PC-9 (cell line): ENCODE measurements at places on chromosomes 1 and 21. TPM values are rescaled to one million over a fixed set of nuclear protein-coding genes. Genes with fewer than 3 reads are reported as not detected.
A peak's percentile ranks its signal among the peaks of the same experiment; 100 is the strongest.

AVPR1B gene
- total RNA-seq = not detected in 2 replicates

DNA sequence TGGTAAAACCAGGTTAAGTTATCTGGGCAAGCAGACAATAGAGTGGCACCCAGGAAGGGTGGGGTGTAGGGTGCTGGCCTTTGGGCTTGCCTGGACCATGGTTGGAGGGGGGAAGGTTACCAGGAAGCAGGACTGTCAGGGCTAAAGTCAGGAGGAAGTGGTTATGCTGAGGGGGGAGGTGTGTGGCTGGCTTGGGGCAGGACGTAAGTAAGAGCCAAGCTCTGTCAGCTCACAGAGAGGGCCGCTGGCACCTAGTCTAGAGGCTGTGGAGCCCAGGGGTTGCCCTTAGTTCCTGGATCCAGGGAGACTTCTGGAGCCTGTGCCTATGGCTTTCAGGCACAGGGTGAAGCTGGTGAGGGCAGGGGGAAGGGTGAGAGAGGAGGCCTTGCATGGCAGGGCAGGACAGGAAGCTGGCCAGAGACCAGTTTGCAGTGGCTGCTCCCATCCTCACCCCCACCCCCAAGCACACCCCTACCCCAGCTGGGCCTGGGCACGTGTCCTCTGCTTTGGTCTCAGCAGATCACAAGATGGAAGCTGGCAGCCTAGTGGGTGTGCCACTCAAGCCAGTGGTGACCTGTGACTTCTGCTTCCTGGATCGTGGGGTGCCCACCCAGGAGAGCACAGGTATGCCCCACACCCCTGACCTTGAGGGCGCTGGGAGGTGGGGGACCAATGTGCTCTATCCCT, 20.5 kb upstream of the SMYD3 start:
- DNase-seq = no peak

DNA sequence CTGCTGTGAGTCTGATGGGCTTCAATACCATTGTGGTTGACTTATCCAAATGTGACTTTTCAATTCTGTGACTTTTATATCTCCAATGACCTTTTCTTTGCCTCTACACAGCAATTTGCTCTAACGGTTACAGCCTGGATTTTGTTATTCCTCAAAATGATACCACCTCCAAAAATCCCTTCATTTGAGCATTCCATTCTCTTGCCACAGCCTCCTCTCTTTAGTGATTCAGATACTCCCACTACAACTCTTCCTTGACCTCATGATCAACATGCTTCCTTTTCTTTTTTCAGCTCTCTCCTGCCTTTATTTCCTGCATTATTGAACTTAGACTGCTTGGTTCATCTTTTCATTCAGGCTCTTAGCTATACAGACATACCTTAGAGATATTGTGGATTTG, 16.6 kb upstream of the IL19 start:
- DNase-seq = no peak

- no peak for DNase-seq
Measured at GRCh38 chr1:155018617-155019348, 14.8 kb downstream of the DCST2 start.

GRCh38 chr1:30920827-30921226, 12.3 kb upstream of the SDC3 start:
- DNase-seq = no peak

- no peak for DNase-seq
Measured at GRCh38 chr1:153777648-153778047, 2.4 kb downstream of the SLC27A3 start.

GRCh38 chr1:19785660-19786059, 14.1 kb downstream of the TMCO4 start:
- no peak for DNase-seq

DNA sequence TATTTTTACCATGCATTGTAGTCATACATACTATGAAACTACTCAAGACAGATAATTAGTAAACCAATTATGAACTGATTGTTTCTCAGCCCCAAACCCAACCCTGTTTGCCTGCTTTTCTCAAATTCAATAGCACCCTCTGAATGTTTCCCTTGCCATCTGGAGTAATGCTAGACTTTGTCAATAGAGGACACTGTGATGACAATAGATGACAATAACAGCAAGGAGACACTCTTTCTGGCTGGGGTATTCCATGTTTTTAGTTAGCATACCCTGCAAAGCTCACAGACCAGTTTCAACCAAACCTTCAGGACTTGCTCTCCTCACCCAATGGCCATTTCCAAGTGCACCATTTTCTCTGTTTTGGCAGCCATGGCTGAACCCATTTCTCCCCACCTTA, 108.5 kb upstream of the LRRC7 start:
- no peak for DNase-seq

CLK2 gene
- total RNA-seq = 39.1 and 43.9 TPM in 2 replicates

KIAA1614 gene
- 0.15 TPM in 1 of 2 replicates, not detected in the other for total RNA-seq

DNA sequence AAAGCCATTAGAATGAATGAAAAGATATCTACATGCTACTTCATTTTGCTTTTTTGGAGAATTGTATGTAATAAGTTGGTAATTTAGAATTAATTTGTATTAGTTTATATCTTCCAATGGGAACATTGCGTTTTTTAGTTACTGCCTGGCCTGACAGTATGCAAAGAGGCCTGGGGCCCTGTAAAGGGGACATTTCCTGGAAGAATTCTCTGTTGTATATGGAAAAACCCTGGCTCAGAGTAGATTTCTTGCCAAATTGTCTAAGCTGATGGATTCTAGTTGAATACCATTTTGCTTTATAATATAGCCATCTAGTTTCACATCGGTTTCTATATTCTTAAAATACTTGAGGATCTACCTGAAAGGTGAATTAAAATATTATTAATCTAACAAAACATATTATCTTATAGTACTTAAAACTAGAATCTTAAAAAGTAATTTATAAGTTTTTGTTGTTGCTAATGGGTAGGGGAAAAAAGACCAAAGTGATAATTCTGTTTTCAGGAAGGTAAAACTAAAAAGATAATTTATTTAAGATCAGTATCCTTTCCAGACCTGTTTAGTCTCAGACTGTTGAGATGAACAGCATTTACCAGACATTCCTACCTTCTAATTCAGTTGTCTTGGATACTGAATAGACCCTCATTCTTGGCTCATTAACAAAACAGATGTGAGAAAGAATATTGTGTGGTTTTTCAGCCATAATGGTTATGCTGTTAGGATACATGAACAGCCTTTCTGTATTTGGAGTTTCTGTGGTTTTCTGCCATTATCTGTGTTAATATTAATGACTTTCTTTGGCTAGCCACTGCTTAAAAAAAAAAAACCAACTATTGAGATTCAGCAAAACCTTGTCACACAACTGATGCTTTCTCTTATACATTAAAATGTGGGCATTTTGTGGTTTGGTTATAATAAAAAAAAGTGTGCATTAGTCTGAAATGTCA, 4.8 kb downstream of the AGO3 start:
- DNase-seq = no peak

- no peak for DNase-seq
Measured at GRCh38 chr1:193270996-193271395, 84.6 kb upstream of the B3GALT2 start.

GRCh38 chr21:45285266-45285931, 2.3 kb downstream of the POFUT2 start:
- no peak for DNase-seq

DNA sequence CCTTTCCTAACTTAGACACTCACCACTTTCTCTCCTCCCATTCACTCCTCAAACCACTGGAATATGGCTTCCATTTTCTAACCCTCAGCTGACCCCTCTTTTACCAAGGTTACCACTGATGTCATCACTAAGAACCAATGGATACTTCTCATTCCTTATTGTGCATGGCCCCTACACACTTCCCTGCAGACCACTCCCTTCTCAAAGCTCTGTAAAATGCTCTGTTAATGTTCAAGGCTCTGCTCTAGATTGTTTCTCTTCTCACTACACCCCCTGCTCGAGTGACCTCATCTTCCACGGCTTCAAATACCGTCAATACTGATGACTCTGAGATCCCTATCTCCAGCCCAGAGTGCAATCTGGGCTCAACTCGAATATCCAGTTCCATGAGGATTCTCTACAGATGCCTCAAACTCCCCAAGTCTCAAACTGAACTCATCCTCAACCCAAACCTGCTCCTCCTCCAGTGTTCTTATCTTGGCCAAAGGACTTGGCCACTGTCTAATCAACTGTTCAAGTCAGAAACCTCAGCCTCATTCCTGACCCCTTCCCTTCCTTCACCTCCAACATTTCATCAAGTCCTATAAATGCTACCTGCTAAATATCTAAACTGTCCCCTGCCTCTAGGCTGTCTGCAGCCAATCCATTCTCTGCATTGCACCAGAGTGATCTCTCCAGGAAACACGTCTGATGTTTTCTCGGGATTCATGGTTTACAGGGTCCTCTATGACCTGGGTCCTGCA, 41.3 kb upstream of the BMP8B start:
- peak; percentile 76 for DNase-seq

- no peak for DNase-seq
Measured at GRCh38 chr1:225769687-225770086, 7.9 kb upstream of the SRP9 start.

DNA sequence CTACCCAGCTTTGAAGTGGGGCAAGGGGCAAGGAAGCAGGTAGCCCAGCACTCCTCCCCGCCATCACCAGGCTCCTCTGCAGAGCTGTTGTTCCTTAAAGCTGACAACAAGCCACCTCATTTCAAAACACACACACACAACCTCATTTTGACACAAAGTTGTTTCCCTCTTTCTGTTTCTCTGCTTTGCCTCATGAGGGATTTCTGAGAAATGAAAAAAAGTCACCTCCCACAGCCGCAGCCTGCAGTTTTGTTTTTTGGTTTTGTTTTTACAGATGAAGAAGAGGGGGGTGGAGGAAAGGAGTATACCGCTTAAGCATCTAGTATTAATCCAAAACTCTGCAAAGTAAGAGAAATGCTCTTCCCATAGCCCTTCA, 12.1 kb downstream of the MCL1 start:
- no peak for DNase-seq

DNA sequence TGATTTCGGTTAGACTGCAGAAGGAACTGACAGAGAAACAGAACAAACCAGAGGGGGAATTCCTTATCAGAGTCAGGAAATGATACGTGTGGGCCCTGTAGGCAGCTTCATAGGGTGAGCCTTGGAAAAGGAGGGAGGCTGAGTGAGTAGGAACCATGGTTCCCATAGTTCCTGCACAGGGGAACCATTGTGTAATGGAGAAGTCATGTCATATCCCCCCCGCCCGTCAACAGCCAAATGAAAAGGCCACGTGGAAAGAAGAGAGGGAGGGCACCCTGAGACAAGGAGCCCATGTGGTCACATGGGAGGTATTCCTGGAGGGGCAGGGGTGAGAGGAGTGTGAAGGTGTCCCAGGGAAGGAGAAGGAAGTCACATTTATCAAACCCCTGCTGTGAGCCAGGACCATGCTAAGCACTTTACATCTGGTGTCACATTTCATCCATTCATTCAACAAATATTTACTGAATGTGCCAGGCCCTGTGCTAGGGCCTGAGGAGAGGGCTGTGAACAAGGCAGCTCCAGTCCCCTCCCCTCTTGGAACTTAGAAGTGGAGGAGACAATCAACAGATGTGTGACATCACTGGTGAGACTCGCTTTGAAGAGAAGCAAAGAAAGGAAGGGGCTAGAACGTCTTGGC, 15.7 kb upstream of the FGR start:
- DNase-seq = peak; percentile 64

DNA sequence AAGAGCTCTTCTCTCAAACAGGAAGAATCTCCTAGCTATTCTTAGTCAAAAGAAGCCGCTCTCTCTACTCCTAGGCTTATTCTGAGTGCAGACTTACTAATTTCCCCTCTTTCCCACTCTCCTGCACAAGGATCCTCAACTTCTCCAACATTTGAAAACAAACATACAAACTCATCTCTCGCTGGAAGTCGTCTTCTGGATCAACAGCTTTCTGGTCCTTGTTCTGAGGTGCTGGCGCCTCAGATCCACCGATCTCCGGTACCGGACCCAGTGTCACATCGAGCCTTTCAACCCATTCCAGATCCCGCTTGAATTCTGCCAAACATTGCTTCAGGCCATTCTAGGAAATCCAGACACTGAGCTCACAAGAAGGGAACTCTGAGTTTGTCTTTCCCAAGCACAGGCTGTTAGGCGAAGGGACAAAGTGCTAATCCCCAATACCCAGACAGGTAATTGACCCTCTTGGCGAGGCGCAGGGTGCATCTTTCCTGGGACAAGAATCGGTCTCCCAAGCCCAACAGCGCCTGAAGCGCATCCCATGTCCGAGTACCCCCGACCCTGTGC, 696 bp downstream of the EBNA1BP2 start:
- DNase-seq = no peak

FAM78B gene
- not detected in 2 replicates for total RNA-seq

GRCh38 chr1:48704736-48705135, 72.0 kb downstream of the BEND5 start:
- DNase-seq = no peak
